ENCODE measurements at places on chromosomes 13 and 19.

GRCh38 chr19:33390101-33390907 is 16.8 kb downstream of the CEBPG start:
- H3K27ac ChIP-seq, result no peak overlapping the region
- no peaks in the 10 kb centered on the region for H3K27me3 ChIP-seq
- H3K4me3 ChIP-seq, result no peak overlapping the region
- DNase-seq, result no peak
- H3K4me1 ChIP-seq, result peaks cover 27% of the 10 kb centered on the region

GRCh38 chr19:29700498-29700897 is 14.6 kb downstream of the C19orf12 start:
- no peak overlapping the region for H3K4me3 ChIP-seq
- no peaks in the 10 kb centered on the region for H3K27me3 ChIP-seq
- H3K4me1 ChIP-seq, result no peaks in the 10 kb centered on the region
- H3K36me3 ChIP-seq, result no peaks in the 10 kb centered on the region
- DNase-seq, result no peak

GRCh38 chr13:62014299-62014698 is 598.6 kb upstream of the PCDH20 start:
- DNase-seq, result no peak
- H3K4me1 ChIP-seq, result no peaks in the 10 kb centered on the region
- H3K36me3 ChIP-seq, result no peaks in the 10 kb centered on the region
- H3K27me3 ChIP-seq, result no peaks in the 10 kb centered on the region
- no peak overlapping the region for H3K4me3 ChIP-seq

DNA sequence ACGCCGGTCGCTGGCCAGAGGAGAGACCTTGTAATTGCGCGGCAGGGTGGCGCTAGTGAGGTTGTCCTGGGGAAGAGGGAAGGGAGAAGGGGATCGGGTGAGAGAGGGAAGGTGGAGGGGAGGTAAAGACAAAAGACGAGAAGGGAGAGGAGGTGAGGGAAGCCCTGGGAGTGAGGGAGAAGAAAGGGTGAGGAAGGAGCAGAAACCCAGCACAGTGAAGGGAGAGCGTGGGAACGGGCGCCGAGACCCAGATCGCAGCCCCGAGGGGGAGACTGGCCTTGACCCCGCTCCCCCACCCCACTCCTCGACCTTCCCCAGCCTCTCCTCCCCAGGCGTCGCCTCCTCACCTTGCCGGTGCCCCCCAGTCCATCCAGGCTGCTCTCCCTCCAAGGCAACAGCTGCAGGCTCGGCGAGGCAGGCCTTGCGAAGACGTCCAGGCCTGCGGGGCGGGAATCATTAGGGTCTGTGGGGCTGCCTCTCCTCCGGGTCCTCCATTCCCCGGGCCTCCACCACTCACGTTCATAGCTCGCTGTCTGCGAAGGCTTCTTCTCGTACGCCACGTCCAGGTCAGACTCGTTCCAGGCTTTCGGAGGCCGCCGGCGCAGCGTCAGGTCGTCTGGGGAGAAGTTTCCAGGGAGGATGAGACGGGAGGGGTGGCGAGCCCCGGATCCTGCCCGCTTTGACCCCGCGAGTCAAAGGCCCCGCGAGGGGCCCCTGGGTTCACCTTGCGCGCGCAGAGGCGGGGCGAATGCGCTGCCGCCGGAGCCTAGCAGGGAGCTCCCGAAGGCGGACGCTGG is 8.8 kb downstream of the PPP1R13L start:
- H3K36me3 ChIP-seq, result no peaks in the 10 kb centered on the region
- no peak overlapping the region for H3K4me3 ChIP-seq
- H3K27ac ChIP-seq, result no peak overlapping the region
- H3K27me3 ChIP-seq, result no peaks in the 10 kb centered on the region
- H3K4me1 ChIP-seq, result no peaks in the 10 kb centered on the region

DNA sequence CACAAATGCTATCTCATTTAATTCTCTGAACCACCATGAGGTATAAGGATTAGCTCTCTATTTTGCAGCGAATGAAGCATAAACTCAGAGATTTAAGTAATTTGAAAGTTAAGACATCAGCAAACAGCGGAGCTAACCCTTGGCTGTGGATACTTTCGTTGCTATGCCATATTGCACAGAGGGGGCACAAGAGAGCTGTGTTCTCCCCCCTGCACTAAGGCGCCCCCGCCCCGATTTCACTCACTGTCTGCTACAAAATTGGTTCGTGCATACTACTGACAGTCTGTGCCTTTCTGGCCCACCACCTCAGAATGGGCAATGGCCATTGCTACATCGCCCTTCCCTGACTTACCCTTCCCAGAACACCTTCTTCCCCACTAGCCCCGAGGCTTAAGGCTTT is 105.7 kb upstream of the OBI1 start:
- H3K4me1 ChIP-seq, result no peaks in the 10 kb centered on the region
- DNase-seq, result no peak
- H3K27ac ChIP-seq, result no peak overlapping the region
- no peaks in the 10 kb centered on the region for H3K27me3 ChIP-seq

DNA sequence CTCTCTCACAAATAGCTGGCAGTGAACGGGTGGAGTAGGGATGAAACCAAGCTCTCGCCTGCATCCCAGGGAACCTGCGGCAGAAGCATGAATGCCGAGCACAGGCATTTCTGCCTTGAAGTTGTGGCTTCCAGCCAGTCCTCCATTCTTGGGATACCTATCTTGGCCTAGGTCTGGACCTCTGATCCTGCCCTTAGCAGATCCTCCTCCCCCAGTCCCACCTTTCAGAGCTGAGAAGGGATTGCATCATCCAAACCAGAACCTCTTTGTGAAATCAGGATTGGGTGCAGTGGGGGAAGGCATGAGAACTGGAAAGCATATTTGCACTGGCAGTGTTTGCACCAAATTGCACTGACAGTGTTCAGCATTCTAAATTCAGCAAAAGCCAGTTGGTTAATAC is 5.8 kb downstream of the ZNF780A start:
- DNase-seq, result no peak
- no peak overlapping the region for H3K27ac ChIP-seq
- H3K4me3 ChIP-seq, result no peak overlapping the region
- H3K27me3 ChIP-seq, result no peaks in the 10 kb centered on the region
